ENCODE measurements at places on chromosomes 5 and 9.

- DNase-seq: no peak
These were observed 193.5 kb upstream of the KLF9 start for GRCh38 chr9:70607926-70608325.

DNA sequence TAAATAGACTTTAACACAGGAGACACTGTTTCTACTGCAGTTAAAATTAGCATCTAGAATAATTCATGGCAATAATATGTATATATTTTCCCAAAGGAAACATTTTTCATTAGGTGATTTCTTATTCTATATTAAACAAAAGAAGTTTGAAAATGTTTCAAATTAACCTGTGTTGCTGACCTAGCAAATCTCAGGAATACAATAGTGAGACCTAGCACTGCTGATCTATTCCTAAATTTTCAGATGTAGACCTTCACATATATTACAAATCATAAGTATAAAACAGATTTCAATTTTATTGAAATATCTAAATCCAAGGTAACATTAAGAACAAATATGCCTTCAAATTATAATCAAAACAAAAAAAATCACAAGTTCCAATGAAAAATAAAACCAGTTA lies 15.1 kb downstream of the LMBRD2 start:
- no peak for DNase-seq

GRCh38 chr9:8419596-8420275 lies 620.2 kb upstream of the DMAC1 start:
- DNase-seq: no peak

GRCh38 chr9:124088476-124088837 lies 76.9 kb downstream of the LHX2 start:
- no peak for DNase-seq

GRCh38 chr5:179279347-179280094 lies 65.7 kb downstream of the ADAMTS2 start:
- no peak for DNase-seq

DNA sequence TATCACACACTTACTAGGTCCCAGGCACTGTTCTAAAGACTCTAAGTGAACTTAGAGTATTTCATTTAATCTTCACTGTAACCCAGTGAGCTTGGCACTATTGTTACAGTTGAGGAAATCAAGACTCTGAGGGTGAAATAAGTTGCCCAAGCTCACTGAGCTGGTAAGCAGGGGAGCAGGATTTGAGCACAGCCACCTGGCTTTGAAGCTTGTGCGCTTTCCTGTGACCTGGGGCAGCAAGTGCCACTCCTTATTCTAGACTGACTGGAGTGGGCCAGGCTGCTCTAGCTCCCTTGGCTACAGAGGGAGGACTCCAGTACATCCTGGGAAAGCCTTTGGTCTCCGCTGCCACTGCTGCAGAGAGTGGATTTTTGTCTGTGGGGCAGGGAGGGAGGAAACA lies 50.0 kb downstream of the RGS3 start:
- no peak for DNase-seq

DNA sequence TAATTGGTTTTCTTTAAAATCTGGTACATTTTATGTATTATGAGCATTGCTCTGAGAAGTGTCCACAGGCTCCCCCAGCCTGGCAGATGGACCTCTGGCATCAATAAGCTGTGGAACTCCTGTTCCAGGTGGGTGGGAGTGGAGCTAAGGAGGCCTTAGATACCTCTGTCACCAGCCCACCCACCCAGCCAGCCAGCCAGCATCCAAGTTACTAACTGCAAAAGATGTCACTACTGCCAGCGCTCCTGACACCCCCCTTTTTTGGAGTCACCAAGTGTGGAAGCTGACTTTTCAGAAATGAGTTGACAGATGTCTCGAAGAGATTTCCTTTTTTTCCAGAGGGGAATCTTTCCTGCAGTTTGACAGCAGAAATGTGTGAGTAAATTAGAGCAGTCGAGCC lies 111.2 kb downstream of the GALNT10 start:
- DNase-seq: no peak

- DNase-seq: peak; percentile 68
These were observed 48.2 kb downstream of the KIF2A start for GRCh38 chr5:62354028-62354874.

DNA sequence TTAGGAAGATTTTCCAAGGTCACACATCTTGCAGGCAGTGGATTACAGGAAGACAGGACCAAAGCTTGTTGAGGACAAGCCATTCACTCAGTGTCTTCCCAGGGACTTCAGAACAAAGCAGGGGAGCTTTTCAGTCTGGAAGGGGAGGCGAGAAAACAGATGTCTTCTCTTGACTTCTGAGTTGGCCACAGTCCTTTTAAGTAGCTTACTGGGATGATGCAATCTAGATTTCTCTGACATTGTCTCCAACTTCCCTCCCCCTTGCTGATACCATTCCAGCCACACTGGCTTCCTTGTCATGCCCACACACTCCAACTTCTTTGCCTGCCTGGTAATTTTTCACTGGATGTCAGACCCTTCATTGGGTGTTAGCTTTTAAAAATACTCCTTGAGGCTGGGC lies 174.2 kb upstream of the TBC1D2 start:
- DNase-seq: no peak

GRCh38 chr9:33468215-33468730 lies 5.5 kb downstream of the NOL6 start:
- no peak for DNase-seq

DNA sequence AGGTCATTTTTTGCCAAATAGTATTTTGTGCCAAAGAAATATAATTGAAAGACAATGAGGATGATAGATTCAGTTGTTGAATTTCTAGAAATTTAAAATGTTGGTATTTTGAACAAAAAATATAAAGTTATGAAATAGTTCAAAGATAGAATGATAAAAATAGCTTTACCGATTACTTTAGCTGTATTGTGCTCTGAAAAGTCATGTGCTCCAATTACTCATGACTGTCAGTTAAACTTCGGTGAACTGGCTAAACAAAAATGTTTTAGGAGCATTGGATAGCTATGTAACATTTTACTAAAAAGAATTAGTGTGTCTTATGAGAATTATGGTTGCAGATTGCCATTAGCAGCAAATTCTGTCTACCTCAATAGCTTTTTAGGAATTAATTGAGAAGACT lies 177.3 kb upstream of the VCAN start:
- DNase-seq: no peak

- no peak for DNase-seq
These were observed at the start of gene PCDHA1 for GRCh38 chr5:140785905-140786686. Gene PCDHA1 (plus strand): TSS chr5:140786140.

GRCh38 chr9:123453831-123454321 lies 97.9 kb downstream of the CRB2 start:
- DNase-seq: no peak

- no peak for DNase-seq
These were observed 10.3 kb downstream of the TRIM32 start for GRCh38 chr9:116697362-116697761.

DNA sequence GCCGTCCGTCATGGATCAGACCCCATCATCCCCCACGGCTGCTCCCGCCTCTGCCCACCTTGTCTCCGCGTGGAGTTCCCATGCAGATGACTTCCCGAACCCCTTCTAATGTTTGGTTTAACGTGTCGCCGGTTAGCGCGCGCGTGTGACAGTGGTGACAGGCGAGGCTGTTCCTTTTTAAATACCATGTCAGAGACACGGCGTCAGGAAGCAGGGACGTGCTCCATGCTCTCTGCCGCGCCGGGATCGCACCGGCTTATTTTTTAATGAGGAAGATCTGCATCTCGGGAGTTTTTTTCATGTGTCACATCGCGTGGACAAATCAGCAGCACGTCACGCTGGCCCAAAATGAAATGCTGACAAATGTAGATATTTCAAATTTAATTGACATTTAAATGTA lies 35.9 kb downstream of the CRB2 start:
- DNase-seq: no peak

DNA sequence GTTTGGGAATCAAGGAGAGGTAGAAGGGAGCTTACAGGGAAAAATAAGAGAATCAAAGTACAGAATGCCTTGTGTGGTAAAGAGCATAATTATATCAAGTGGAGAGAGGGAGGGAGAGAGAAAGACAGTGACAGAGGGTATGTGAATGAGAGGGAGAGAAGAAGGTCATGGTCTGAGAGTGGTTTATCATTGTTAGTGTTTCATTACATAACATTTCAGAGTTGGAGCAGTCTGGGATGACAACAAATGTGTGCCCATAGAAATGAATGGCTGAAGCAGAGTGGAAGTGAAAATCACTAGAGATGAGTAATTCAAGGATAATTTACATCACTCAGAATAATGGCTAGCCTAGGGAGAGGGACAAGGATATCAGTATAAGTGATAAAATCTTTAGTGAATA lies 799.2 kb downstream of the TLE1 start:
- DNase-seq: no peak

DNA sequence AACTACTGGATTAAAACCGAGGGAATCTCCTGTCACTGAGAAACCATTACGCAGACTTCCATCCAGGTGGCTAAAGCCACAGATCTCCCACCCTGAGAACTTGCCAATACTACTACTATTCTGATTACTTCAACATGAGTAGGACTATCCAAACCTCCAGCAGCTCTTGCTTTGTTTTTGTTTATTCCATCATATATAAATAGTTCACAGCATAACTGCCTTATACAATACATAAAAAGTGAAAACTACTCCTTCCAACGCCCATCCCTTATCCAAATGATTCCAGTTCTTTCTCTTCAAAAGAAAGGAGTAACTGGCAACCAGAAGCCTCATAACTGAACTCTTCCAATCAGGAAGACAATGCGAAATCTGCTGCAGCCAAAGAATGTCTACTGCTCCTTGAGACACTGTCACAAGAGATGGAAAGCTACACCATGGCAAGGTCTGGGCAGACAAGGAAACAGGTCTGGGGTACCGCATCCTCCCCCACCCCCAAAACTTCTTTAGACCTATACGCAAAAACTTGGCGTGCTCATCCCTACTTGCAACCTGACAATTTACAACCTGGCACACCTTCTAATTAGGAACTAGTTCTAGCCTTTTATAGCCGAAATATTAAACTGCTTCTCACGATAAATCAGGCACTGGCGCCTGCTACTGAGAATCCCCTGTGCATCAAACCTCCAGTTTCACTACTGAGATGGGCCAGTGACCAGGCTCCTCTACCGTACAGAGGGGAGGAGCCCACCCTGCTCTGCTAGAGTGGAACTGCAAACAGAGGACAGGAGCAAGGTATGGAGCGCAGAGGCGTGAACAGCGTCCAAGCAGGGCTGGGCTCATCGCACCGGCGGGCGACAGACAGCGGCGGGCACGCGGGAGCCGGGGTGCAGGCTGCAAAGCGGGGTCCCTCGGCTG lies 986 bp downstream of the PLPP1 start:
- DNase-seq: no peak

- DNase-seq: no peak
These were observed 43.1 kb downstream of the LHX2 start for GRCh38 chr9:124054582-124055227.

- peak; percentile 93 for DNase-seq
These were observed at the start of gene HABP4 for GRCh38 chr9:96449845-96450612. Gene HABP4 (plus strand): TSS chr9:96450169. CDS start chr9:96450280, 111 bp downstream.

DNA sequence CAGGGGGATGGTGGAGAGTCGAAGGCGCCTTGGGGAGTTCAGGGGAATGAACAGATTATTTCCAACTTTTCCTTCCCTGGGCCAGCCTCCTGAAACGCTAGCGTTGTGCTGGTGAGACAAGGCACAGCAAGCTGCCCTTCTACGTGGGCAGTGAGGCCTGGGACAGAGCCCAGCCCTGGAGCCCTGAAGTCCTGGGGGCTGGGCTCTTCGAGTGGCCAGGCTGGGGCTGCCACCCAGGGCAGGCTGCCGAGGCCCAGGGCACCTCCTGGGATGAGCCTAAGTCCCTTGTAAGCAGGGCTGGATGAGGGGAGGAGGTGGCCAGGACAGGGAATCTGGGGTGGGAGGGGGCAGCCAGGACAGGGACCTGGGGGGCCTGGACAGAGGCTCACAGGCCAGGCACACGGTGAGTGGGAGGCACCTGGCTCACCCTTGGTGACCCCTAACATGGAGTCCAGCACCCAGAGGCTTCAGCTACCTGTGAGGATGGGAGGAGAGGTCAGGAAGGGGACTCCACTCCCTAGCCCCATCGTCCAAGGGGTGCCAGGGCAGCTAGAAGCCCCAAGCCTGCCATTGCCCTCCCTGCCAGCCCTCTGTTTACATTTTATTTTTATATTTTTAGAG lies 1.3 kb upstream of the LCN12 start:
- no peak for DNase-seq

- no peak for DNase-seq
These were observed 9.8 kb downstream of the SEMA4D start for GRCh38 chr9:89488131-89488530.

DNA sequence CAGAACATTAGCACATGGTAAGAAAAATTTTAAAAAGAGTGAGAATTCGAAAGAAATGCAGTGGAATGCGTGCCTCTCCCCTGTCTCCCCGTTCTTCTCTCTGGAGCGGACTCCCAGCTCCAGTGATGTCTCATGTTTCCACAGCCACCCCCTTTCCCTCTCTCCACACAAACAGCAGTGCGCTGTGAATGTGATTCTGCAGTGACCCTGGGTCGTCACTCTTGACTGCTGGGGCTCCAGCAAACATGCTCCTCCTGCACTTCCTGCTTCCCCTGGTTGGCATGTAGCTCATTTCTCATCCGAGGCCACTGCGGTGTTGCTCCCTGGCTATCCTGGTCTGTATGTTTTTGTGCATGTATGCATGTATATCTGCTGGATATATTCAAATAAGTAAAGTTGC lies 13.3 kb downstream of the PHF2 start:
- no peak for DNase-seq

DNA sequence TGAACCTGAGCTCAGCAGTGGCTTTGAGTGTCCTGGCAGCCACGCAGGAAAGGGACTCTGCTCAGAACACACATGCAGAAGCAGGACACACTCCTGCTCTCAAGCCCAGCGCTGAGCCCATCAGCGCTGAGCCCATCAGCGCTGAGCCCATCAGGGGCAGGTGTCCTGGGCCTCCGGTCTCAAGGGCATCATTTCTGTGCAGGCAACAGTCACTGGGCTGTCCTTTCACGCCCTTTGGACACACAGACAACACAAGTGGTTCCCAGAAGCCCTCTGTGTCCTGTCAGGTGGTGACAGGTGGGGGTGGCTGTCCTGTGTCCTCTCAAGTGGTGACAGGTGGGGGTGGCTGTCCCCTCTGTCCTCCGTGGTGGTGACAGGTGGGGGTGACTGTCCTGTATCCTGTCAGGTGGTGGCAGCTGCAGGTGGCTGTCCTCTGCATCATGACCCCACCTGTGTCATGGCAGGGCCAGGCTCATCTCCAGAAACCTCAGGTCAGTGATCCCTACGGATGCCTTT lies 39.0 kb upstream of the CLPTM1L start:
- no peak for DNase-seq

GRCh38 chr5:122473941-122474340 lies 161.9 kb downstream of the SNCAIP start:
- DNase-seq: no peak

GRCh38 chr9:12718482-12719026 lies 25.4 kb downstream of the TYRP1 start:
- no peak for DNase-seq
